CD4-positive, alpha-beta T cell treated with Interleukin-15 for 4 hours (primary cell): ENCODE measurements at places on chromosomes 2 and 18.
A peak's percentile ranks its signal among the peaks of the same experiment; 100 is the strongest.

DNA sequence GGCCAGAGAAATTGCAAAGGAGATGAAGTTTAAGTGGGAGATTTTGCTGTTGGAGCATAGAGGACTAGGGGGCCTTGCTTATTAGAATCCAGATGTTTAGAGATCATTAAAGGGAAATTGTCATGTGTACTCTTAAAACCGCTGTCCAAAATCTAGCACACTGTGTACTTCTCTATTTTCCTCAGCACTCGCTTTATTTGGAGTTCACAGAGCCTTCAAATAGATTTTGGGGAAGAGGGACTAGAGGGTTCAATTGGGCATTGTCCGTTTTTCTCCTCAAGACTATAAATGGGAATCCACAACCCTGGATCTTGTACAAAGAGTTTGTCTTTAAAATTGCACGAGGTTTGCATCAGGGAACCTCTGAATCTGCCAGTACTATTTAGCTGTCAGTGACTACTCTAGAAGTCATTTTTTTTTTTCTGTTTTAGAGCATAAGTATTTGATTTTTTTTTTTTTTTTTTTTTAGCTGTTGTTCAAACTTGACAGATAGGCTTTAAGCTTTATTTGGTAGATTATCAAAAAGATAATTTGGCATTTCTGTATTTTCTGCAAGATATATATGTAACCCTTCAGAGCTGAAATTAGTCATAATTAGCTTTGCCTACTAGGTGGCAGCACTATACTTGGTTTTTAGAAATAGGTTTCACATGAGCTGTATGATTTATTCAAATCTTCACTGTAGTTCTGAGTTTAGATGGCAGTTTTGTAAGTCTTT, 14.2 kb downstream of the PMS1 start:
- peak; percentile 19 for DNase-seq

DNA sequence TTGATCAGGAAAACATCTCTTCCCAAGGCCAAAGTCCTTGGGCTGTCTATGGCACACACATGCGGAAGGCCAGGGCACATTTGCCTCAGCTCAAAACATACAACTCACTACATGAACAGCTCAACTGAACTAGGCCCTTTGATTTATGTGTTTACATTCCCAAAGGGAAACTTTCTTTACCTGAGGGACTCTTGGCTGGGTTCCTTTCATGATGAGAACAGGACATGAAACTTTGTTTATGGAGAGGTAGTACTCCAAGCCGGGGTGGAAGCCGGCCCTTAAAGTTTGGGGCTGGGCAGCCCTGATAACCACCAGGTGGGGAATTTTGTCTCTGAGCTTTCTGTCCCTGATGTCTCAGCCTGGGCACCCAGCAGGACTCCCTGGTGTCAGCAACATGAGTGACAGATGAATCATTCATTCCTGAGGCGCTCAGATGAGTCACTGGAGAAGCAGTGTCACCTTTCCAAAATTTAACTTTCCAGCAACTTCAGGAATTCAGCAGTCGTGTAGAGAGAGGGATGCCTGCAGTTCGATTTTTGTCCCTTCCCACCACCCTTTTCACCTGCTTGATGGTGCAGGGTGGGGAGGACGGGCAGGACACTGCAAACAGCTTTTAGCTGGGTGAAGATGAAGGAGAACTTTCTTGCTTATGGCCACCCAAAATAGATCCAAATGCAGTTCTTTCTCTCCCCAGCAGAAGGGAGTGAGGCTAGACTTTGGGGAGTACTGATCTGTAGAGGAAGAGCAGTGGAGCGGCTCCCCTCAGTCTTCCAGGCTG, 331.6 kb downstream of the DYSF start:
- no peak for DNase-seq

GRCh38 chr2:130951018-130951417, 114.3 kb downstream of the ARHGEF4 start:
- DNase-seq: no peak

GRCh38 chr2:157056200-157056676, 201.3 kb upstream of the GALNT5 start:
- no peak for DNase-seq

DNA sequence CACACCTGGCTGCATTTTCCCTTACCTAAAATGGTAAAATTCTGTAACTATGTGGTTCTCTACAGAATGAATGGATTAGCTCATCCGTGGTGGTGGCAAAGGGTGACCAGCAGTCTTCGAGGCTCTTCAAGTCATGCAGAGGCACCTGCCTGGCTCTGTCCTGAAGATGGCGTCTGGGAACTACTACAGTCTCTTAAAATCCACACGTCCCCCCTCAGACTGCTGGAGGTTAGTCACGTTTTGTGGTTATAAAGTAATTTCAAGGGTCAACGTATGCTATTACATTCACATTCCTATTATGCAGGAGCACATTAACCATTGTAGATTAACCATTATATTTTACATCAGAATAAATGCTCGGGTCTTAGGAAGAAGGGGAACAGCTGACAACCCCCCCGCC, 616.7 kb downstream of the GALR1 start:
- DNase-seq: no peak

DNA sequence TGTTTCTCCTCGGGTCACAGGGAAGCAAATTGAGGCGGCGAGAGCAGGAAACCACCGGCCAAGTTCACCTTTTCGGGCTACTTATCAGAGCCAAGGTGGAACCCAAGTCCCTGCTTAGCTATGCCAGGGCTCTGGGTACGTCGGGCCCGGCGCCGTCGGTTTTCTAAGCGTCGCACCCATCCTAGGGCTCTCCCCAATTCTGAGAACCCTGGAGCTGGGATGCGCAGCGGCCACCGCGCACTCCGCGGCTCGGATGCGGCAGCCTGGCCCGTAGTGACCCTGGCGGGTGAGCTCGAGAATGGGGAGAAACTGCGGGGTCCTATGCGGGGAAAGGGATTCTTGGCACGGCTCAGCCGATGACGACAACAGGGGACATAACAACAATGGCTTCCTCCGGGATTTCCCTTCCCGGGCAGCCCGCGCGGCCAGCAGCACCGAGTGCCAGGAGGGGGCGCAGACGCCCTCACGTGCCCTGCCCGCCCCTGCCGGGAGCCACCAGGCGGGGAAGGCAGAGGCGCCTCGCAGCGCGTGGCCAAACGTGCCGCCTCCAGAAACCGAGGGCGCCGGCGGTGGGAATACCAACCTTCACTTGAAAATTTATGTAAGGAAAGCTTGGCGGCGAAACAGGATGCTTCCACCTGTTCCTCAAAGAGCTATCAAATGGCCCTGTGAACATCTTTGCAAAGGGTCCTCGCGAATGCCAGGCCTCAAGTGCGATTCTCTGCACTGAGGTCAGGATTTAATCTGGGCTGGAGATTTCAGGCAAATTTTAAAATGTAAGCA, 2.1 kb upstream of the SLC30A3 start:
- peak; percentile 50 for DNase-seq

DNA sequence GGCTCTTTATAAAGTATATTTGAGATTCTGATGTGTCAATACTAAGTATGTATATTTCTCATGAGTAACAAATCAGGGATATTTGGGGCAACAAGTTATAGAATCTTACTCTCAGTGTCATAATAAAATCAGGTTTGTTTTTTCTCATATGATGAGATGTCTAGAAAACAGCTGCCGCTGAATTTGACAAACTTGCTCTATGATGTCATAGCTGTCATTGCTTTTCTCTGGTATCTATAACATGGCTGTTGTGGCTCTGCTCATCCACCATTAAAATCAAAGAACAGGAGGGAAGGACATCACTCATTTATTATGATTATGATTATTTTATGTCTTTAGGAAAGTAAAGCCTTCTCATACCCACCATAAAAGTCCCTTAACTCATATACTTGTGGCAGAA, 417.2 kb upstream of the LRRTM4 start:
- DNase-seq: no peak

GRCh38 chr2:84963692-84964405, 7.1 kb upstream of the KCMF1 start:
- DNase-seq: no peak

DNA sequence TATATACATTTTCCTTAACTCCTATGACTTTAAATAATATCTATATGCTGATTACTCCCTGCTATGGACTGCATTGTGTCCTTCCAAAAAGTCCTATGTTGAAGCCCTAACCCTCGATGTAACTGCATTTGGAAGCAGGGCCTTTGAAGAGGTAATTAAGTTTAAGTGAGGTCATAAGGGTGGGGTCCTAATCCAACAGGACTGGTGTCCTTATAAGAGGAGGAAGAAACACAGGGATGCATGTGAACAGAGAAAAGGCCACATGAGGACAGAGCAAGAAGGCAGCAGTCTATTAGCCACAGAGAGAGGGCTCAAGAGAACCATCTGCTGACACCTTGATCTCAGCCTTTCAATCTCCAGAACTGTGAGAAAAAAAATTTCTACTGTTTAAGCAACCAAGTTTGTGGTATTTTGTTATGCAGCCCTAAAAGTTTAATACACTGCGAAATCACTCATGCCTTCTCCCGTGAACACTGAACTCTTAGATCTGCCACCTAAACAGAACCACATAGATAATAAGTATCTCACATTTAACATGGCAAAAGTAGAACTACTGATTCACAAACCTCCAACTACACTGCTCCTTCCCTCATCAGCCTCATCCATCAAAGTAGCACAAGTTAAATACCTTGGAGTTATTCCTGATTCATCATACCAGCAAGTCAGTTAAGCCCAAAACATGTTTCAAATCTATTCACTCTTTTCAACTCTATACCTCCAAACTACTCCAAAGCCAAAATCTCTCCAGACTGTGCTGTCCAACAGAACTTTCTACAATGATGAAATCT, 65.4 kb downstream of the HIBCH start:
- DNase-seq: no peak

GRCh38 chr2:98530114-98530513, 78.2 kb downstream of the COA5 start:
- DNase-seq: no peak

DNA sequence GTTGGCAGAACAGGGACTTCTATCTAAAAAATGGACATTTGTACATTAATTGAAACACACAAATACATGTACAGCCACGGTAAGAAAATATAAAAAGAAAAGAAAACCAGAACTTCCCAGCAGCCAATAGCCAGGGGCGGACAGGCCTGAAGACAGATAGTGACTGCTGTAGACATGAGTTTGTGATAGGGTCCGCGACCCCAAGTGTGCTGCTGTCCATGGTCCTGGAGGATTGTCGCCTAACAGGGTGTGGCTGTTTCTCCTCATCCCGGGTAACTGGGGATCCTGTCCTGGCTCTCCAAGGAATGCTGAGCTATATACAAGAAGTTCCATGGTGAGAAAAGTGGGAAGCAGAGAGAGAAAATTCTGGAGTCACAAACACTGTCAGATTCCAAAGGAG, 266.5 kb upstream of the SALL3 start:
- no peak for DNase-seq

- DNase-seq: no peak
Observed at GRCh38 chr2:186780701-186781316, 68.2 kb downstream of the ZSWIM2 start.

- DNase-seq: no peak
Observed at GRCh38 chr2:166031054-166031453, 77.5 kb upstream of the TTC21B start.

GRCh38 chr2:222859786-222860612, 837 bp upstream of the ACSL3 start:
- no peak for DNase-seq

DNA sequence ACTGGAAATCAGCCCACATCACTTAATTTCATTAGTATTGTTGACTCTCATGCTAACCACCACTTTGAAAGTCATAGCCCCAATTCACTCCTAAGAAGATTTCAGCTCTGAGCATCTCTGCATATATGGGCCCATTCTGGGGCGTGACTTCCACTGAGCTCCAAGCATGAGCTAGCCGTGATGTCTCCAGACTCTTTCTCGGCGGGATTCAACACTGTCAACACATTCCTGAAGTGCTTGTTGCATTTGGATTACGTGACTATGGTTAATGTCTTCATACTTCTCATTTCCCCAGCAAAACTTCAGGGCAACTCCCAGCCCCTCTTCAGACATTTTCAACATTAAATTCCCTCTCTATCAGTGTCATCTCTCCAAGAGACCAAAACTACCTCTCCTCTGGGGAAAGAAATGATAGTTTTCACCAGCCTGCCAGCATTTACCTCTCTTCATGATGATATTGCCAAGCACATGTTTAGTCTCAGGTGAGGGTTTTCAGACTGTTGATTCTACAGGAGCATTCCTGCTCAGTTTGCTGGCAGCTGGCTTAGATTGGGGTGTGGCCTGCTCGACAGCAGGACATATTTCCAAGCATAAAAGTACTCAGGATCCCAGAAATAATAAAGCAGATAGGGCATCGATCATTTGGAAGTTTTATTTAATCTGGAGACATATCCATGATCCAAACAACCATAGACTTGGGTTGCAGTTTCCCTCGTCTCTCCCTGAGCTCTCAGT, 81.7 kb downstream of the FEZ2 start:
- DNase-seq: no peak

- DNase-seq: no peak
Observed at GRCh38 chr2:197809064-197809463, 4.7 kb downstream of the PLCL1 start.

GRCh38 chr2:43047187-43047780, 179.1 kb downstream of the ZFP36L2 start:
- DNase-seq: no peak

DNA sequence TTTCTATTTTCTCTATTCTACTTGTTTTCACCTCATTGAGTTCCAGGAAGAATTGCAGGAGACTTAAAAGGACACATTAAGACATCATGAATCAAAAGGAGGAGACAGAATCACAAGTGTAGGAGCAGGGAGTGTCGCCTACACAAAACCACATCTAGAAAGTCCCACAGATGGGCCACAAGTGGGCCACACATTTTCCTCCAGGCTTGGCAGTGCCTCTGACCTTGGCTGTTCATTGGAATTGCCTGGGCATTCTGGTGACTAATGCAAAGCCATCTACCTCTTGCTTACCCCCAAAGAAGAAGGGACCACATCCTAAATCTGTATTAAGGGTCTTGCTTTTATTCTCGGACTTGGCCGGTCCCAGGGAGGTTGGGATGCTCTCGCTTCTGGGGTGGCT, 103.6 kb downstream of the KLHL29 start:
- no peak for DNase-seq

DNA sequence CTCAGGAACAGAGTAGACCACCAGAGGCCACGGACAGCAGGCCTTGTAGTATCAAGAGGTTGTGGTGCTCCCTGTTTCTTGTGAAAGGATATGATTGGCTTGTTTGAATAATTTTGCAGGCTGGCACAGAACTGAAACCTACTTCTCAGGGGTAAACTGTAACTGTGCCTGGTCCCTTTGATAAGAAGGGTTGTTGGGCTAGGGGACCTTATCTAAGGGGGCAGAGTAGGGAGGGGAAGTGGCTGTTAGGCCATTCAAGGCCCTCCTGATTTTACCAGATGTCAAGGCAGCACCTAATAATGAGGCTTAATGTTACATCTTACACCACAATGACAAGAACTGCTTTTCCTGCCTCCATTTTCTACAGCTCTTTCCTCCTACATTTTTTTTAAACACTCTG, 45.6 kb downstream of the GPR39 start:
- no peak for DNase-seq

DNA sequence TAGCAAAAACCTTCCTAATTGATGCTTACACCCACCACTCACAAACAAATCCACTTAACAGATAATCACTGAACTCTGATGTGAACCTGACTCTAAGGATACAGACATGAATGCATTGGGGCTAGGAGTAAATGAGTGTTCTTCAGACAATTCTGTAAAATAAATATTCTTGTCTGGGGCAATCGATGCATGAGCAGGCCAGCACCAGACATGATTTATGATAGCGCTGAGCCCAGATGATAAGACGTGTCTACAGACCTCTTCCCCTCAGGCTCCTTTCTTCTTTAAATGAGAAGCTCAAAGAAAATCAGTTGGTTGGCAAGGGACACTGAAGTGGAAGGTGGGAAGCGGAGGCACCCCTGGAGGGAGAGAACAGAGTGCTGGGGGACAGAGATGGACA, 27.3 kb upstream of the BIN1 start:
- no peak for DNase-seq
